Astrocyte of the spinal cord (primary cell): ENCODE measurements at places on chromosomes 4 and X.

DNA sequence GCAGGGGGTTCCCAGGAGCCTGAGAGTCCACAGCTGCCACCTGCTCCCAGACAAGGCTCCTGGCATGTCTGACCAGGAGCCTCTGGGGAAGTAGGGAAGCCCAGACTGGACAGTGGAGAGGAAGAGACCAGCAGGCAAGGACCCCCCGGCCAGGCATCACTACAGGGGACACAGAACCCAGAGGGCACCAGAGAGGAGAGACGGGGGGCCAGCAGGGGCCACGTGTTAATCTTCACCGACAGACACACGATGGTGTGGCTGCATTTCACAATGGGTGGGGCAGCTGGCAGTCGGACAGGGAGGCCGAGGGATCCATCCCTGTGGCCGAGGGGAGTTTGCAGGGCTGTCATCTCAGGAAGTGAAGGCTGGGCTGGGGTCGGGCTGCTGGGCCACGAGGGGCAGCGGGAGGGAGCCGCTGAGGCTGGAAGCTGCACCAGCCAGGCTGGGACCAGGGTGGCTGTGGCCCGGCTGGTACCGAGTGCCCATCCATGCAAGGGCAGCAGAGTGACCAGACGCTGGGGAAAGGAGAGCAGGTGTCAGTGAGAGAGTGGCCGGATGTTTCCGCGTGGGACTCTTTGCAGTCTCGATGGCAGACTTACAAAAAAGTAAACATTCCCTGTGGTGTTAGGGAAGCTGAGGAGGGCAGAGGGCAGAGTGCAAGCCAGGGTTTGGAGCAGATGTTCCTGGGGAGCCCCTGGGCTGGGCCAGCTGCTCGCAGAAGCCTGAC is 4.7 kb downstream of the PDE6B start:
- no peak for DNase-seq

DNA sequence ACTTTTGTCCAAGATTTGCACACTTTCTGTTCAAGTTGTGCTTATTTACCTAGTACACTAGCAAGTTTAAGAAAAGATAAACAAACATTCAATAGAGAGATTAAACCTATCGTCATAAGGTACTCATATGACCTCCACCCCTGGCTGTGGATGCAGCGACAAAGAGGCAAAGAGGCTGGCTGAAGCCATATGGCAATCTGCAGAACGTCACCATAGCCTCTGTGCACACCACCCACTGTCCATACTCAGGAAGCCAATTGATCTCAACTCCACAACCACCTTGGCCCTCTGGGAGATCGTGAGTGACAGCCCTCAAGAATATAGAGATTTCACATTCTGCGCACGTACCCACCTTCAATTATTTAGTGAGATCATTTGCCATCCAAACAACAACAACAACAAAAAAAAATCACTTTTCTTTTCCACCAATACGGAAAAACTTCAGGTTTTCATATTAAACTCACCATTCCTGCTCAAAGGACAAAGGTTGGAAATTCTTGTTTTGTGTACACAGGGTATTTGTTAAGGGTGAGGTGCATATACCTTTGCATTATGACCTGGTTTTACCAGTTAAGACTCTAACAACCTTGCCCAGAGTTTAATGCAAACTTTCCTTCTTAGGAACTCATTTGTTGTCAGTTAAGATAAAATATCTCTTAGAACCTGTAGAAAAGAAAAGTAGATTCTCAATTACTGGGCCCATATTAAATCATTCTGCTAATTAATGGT is 243.0 kb upstream of the FSTL5 start:
- no peak for DNase-seq

- DNase-seq, result no peak
These were observed 33.8 kb upstream of the LRBA start for GRCh38 chr4:151048913-151049312.

GRCh38 chrX:69231903-69232302 is 66.7 kb upstream of the PJA1 start:
- no peak for DNase-seq

- DNase-seq, result no peak
These were observed 9.6 kb upstream of the GSX2 start for GRCh38 chr4:54090404-54090803.

DNA sequence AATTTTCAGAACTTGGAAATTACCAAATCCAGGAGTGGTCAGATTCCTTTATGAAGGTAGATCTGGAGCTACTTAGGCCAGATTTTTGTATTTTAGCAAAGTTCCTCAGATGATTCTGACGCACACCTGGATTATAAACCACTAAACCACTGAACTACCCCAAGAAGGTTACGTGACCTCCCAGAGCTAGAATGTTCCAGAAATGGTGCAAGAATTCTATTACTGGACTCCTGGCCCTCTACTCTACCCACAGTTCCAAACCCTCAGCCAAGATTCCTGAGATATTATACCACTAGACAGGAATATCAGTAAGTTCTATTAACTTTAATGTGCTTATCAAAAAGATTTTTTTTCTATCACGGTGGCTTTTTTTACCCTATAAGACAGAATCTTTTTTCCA is 67.1 kb downstream of the ABCG2 start:
- no peak for DNase-seq

DNA sequence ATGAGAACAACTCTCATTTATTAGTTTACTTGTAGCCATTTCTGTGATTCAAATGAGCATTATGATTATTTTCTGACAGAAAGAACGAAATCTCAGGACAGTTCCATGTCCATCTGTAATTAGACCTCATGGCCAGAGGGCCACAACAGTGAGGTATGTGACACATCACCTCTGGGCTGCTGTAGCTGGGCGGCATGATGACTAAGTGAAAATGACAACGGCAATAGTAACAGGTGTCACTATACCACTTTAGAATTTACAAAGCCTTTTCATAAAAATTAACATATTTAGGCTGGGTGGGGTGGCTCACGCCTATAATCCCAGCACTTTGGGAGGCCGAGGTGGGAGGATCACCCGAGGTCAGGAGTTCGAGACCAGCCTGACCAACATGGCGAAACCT is 252.6 kb downstream of the CBR4 start:
- no peak for DNase-seq

- peak; percentile 91 for DNase-seq
These were observed 189.6 kb downstream of the BCOR start for GRCh38 chrX:39907964-39908661.

- no peak for DNase-seq
These were observed 158.9 kb downstream of the MID1IP1 start for GRCh38 chrX:38960137-38960536.

GRCh38 chr4:36549252-36549651 is 267.8 kb downstream of the DTHD1 start:
- no peak for DNase-seq

GRCh38 chrX:130216320-130216719 is 44.6 kb downstream of the RAB33A start:
- no peak for DNase-seq

GRCh38 chr4:154421618-154422017 is 70.0 kb downstream of the DCHS2 start:
- no peak for DNase-seq

DNA sequence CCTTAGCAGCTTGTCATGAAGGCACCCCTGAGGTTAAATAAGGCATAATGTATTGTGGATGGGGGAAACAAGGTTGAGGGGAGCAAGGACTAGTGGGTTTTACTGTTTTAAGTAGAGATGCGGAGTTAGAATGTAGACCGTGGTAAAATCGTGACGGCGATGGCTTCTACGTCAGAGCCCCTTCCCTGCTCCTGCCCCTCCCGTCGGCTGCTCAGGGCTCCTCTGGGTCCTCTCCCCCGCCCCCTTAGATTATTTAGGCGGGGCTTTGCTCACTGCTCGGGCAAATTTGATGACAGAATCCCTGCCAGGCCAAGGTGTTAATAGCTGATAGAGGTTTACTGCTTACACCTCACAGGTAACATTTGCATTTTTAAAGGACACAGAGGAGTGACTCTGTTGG is 2.3 kb downstream of the FRMPD3 start:
- no peak for DNase-seq

DNA sequence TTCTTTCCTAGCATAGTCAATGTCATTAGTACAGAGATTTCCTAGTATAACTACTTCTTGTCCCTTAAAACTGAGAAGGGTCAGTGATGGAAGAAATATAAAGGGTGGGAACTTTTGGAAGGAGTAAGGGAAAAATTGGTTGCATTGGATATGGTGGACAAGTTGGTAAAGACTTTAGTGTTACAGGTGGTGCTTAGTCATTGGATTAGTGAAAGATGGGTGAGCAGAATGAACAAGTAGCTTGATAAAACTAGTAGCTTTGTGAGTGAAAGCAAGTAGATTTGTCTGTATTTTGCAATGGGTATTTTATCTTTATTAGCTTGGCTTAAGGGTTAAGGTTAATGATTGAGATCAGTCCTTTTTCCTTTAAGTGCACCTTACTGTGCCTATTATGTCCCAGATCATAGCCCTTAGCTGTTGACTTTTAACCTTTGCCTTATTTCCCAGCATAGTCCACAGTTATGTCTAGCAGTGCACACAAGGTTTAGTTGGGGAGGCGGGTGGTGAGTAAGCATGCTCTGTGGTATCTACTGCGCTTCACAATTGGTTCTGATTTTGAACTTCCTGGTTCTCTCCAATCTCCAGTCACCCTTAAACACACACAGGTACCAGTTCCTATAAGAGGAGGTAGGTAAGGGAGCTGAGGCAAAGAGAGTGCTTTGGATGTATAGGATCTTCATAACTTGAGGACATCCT is 9.5 kb downstream of the WDR44 start:
- DNase-seq, result no peak

GRCh38 chr4:41934901-41935651 is at the start of gene TMEM33:
Gene TMEM33 (plus strand): TSS chr4:41935429. CDS start chr4:41935485, 56 bp downstream.
- peak; percentile 85 for DNase-seq

DNA sequence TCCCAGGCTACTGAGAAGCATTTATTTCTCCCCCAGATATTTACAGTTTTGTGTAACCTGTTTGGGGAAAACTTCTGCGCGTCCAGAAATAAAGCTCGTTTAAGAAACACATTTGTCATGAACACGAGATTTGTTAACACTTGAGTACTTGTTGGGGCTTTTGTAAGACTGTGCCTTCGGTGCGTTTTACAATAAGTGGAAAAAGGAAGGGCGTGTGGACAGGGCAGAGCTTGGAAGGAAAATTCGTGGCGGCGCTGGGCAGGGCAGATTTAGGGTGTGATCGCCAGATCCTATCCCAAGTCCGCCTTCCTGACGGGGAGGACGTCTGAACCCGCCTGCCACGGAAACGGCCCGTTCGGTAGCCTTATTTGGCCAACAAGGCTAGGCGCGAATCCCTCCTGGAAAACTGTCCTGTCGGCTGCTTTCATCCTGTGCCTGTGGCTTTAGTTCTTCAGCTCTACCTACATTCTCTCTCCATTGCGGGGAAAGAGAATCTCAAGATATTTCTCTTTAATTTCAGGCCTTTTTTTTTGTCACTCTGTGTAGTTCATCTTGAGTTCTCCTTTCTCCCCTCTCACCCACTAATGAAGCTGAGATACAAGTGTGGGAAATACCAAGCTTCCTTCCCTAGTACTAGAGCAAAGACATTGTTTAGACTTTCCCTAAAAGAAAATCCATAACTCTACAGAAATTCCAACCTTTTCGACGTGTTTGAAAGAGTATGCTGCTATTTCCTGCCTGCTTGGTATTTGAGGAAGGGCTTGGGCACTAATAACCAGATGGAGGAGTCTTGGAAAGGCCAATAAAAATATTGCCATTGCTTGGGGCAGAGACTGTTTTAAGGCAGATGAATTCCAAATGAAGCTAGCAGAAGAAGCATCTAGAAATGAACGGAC is 982 bp downstream of the PDLIM5 start:
- peak; percentile 89 for DNase-seq

DNA sequence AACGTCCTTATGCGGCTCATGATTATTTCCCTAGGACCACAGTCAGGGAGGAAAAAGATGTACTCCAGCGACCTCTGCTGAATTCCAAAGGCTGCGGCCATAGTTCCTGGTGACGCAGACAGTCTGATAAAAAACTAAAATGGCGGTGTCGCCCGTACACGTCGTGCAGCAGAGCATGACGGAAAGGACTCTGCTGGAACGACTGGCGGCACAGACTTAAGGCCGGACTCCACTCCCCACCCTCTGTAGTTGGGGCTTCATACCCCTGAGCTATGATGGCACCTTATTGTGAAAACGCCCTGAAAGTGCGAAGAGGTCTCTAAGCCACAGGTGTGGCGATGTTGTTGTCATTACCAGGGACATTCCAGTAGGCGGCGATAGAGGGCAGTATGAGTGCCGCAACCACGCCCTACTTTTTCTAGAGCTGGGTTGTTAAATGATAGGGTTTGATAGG is 90.0 kb upstream of the EDA2R start:
- DNase-seq, result peak; percentile 68
